SJSA1 (cell line): ENCODE measurements at places on chromosomes 3 and 15. TPM values are rescaled to one million over a fixed set of nuclear protein-coding genes. Genes with fewer than 3 reads are reported as not detected.

- DNase-seq, result no peak
These were observed 303.8 kb upstream of the NECTIN3 start for GRCh38 chr3:110767838-110768237.

GRCh38 chr3:139302801-139303113 lies 41.1 kb upstream of the MRPS22 start:
- DNase-seq, result no peak

DNA sequence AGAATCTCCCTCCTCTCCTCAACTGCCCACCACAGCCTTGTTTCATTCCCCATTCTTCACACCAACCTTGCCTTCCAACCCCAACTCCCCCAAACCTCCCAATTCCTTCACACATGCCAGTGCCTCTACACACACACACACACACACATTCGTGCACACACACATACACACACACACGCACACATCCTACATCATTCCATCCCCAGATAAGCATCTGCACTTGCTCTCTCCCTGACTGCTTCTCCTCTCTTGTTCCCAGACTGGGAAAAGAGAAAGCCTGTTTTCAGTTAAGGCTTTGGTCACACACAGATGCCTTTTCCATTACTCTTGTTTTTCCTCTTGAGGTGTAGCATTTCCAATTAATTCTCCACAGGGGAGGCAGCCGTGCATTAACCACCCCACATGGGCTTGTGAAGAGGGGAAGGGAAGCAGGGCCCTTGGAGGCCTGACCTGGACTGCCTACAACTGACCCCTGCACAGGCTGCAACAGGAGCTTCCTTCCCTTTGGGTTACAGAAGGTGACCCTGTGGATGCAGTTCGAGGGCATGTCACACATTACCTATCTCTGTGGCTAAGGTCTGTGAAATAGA lies 32.0 kb upstream of the BOC start:
- DNase-seq, result no peak

KLHDC8B gene
- 18.6 and 27.3 TPM in 2 replicates for total RNA-seq

POPDC2 gene
- 0.97 TPM in 1 of 2 replicates, not detected in the other for total RNA-seq

TMEM108 gene
- total RNA-seq, result not detected in 2 replicates
